SJSA1 (cell line): ENCODE measurements at places on chromosomes 2 and 18. TPM values are rescaled to one million over a fixed set of nuclear protein-coding genes. Genes with fewer than 3 reads are reported as not detected.

The MAP3K19 gene
- total RNA-seq: 0.08 TPM in 1 of 2 replicates, not detected in the other

The CCDC178 gene
- not detected in 2 replicates for total RNA-seq

The FNDC4 gene
- total RNA-seq: 2.2 and 3.9 TPM in 2 replicates

The MERTK gene
- not detected in 2 replicates for total RNA-seq

The GNLY gene
- not detected in 2 replicates for total RNA-seq

The EXOC6B gene
- total RNA-seq: 11.2 and 26.5 TPM in 2 replicates

The BOD1L2 gene
- not detected in 2 replicates for total RNA-seq

The ACKR3 gene
- 4.3 and 8.5 TPM in 2 replicates for total RNA-seq

The EGR4 gene
- not detected in 2 replicates for total RNA-seq

The STK17B gene
- 41.5 and 52.3 TPM in 2 replicates for total RNA-seq

The SPP2 gene
- not detected in 2 replicates for total RNA-seq

The UPP2 gene
- total RNA-seq: not detected in 2 replicates

The CTNNA2 gene
- not detected in 2 replicates for total RNA-seq

The IL36B gene
- not detected in 2 replicates for total RNA-seq

The MTERF4 gene
- 30.0 and 46.3 TPM in 2 replicates for total RNA-seq

The ICA1L gene
- total RNA-seq: 2.0 and 3.4 TPM in 2 replicates

The ASAP2 gene
- 12.9 and 15.5 TPM in 2 replicates for total RNA-seq

The NT5DC4 gene
- total RNA-seq: not detected in 2 replicates

The BIRC6 gene
- 42.3 and 68.4 TPM in 2 replicates for total RNA-seq

The OTOS gene
- not detected in 2 replicates for total RNA-seq

The CTAGE1 gene
- 0.11 TPM in 1 of 2 replicates, not detected in the other for total RNA-seq

The EHD3 gene
- total RNA-seq: 3.0 and 8.1 TPM in 2 replicates

The HOXD9 gene
- 1.8 TPM in 2 replicates for total RNA-seq

The OXER1 gene
- not detected in 2 replicates for total RNA-seq

The SLC23A3 gene
- total RNA-seq: 0.13 TPM in 1 of 2 replicates, not detected in the other

The RFTN2 gene
- 0.16 and 0.21 TPM in 2 replicates for total RNA-seq

The TTR gene
- not detected in 2 replicates for total RNA-seq

The UGT1A9 gene
- total RNA-seq: not detected in 2 replicates

The ADRA2B gene
- not detected in 2 replicates for total RNA-seq

The SCN7A gene
- total RNA-seq: 0.05 TPM in 1 of 2 replicates, not detected in the other

The TSGA10 gene
- total RNA-seq: 0.63 and 2.2 TPM in 2 replicates

The LCT gene
- not detected in 2 replicates for total RNA-seq

The CFAP65 gene
- total RNA-seq: not detected in 2 replicates

The PCARE gene
- total RNA-seq: not detected in 2 replicates

The ACTR1B gene
- total RNA-seq: 22.1 and 28.3 TPM in 2 replicates

The LDLRAD4 gene
- total RNA-seq: 0.09 and 0.68 TPM in 2 replicates

The GAL3ST2 gene
- not detected in 2 replicates for total RNA-seq

The TRABD2A gene
- total RNA-seq: 11.8 and 18.3 TPM in 2 replicates

The ACVR1C gene
- total RNA-seq: not detected in 2 replicates

The WNT10A gene
- not detected in 2 replicates for total RNA-seq

The ALPI gene
- not detected in 2 replicates for total RNA-seq

The DUSP19 gene
- total RNA-seq: 5.1 and 8.5 TPM in 2 replicates

The DCDC2C gene
- total RNA-seq: not detected in 2 replicates

The COQ10B gene
- 42.9 and 60.9 TPM in 2 replicates for total RNA-seq

The XRCC5 gene
- 299 and 387 TPM in 2 replicates for total RNA-seq

The EPB41L3 gene
- total RNA-seq: 0.21 TPM in 1 of 2 replicates, not detected in the other

The STPG4 gene
- not detected in 2 replicates for total RNA-seq

The UGT1A8 gene
- not detected in 2 replicates for total RNA-seq

The THSD7B gene
- total RNA-seq: 0.16 TPM in 1 of 2 replicates, not detected in the other

The EMILIN1 gene
- total RNA-seq: 168 and 170 TPM in 2 replicates

The HYCC2 gene
- total RNA-seq: 6.7 and 14.8 TPM in 2 replicates

The CIB4 gene
- total RNA-seq: not detected in 2 replicates

The TSPYL6 gene
- not detected in 2 replicates for total RNA-seq
